Activated CD4-positive, alpha-beta memory T cell treated with anti-CD3 and anti-CD28 coated beads, Interleukin-2, amount 10 ng/mL, durations not matched to agents 7 days and 5 days (primary cell): ENCODE measurements at places on chromosomes 12 and 14.

DNA sequence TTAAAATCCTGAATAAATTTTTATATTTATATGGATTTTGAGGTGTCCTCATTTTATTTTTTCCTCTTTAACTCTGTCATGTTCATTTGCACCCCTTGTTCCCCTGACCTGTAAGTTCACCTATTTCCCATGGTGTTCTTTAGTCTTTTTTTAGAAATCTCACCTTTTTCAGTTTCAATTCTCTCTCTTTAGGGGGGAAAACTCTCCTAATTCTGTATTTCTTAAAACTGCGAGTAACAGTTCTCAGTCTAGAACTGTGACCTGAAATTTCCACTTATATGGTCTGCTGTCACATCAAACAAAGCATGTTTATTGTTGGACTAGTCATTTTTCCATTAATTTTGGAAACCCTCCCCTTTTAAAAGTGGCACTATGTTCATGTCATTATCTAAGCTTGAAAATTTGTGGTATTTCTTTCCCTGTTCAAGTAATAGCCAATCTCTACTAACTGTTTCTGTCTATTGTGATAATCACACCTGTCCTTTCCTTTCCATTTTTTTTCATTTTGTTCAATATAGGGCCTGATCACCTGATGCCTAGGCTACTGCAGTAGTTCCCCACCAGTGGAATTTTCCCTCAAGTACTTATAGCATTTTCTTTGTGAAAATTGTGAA, 14.0 kb upstream of the FBXO33 start:
- H3K4me3 ChIP-seq, result no peak overlapping the region
- H3K27ac ChIP-seq, result no peak overlapping the region
- no peak for DNase-seq
- H3K36me3 ChIP-seq, result no peaks in the 10 kb centered on the region
- no peaks in the 10 kb centered on the region for H3K27me3 ChIP-seq

DNA sequence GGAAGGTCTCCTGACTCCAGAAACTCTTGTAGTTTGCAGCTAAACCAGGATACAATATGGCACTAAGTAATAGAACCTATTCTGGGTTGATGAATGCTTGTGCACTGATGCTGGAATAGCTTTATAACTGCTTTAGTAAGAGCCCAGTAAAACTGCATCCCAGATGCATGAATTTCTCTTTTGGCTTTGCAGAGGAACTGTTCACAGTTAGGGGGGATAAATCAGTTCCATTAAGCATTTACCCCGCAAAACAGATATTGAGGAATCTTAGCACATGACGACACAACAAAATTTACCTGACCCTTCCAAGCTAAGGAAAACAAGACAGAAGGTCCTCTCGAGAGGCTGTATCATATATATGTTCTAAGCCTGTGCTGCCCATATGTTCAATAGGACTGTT, 457.4 kb downstream of the FOXG1 start:
- H3K4me3 ChIP-seq, result no peak overlapping the region
- H3K27ac ChIP-seq, result no peak overlapping the region
- DNase-seq, result no peak
- H3K36me3 ChIP-seq, result no peaks in the 10 kb centered on the region
- no peaks in the 10 kb centered on the region for H3K4me1 ChIP-seq

GRCh38 chr12:44851586-44851985, 24.5 kb downstream of the NELL2 start:
- no peaks in the 10 kb centered on the region for H3K27me3 ChIP-seq
- no peak overlapping the region for H3K27ac ChIP-seq
- no peak for DNase-seq
- peaks cover 58% of the 10 kb centered on the region for H3K4me1 ChIP-seq
- H3K4me3 ChIP-seq, result no peak overlapping the region

GRCh38 chr12:4807813-4808212, 87.6 kb downstream of the GALNT8 start:
- peaks cover 44% of the 10 kb centered on the region for H3K4me1 ChIP-seq
- DNase-seq, result no peak
- H3K4me3 ChIP-seq, result no peak overlapping the region
- peaks cover 28% of the 10 kb centered on the region for H3K36me3 ChIP-seq
- peaks cover 14% of the 10 kb centered on the region for H3K27me3 ChIP-seq

GRCh38 chr12:90152897-90153624, 444.4 kb upstream of the ATP2B1 start:
- H3K4me3 ChIP-seq, result no peak overlapping the region
- DNase-seq, result no peak
- H3K4me1 ChIP-seq, result no peaks in the 10 kb centered on the region
- no peak overlapping the region for H3K27ac ChIP-seq
- no peaks in the 10 kb centered on the region for H3K27me3 ChIP-seq

- H3K4me1 ChIP-seq, result no peaks in the 10 kb centered on the region
- H3K4me3 ChIP-seq, result no peak overlapping the region
- no peak overlapping the region for H3K27ac ChIP-seq
- H3K27me3 ChIP-seq, result no peaks in the 10 kb centered on the region
Observed at GRCh38 chr12:64181430-64182291, 40.4 kb downstream of the KICS2 start.

DNA sequence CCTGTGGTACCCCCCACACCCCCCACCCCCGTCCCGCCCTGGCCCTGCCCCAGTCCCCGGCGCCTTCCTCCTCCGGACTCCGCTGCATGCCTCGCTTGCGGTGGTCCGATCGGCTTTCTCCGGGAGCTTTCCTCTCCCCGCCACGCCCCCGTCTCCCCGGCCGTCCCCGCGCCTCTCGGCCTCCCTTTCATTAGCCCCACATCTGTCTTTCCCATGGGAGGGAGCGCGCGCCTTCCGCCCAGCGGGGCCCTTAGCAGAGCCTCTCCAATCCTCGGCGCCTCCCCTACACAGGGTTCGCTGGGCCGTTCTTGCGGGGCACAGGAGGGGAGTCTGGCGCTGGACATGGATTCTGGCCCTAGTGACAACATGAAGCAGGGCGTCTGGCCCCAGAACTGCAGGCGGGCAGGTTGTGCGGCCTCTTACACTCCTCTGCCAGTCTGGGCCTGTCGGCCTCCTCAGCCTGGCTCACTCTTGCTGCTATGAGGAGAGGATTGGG, 1.5 kb upstream of the EFS start:
- no peak overlapping the region for H3K27ac ChIP-seq
- no peak for DNase-seq
- H3K36me3 ChIP-seq, result no peaks in the 10 kb centered on the region
- H3K4me3 ChIP-seq, result no peak overlapping the region
- H3K27me3 ChIP-seq, result peaks cover 39% of the 10 kb centered on the region
- peaks cover under 1% of the 10 kb centered on the region for H3K4me1 ChIP-seq

GRCh38 chr12:86122846-86123468, 133.2 kb downstream of the MGAT4C start:
- no peak overlapping the region for H3K4me3 ChIP-seq
- H3K4me1 ChIP-seq, result no peaks in the 10 kb centered on the region
- H3K27me3 ChIP-seq, result no peaks in the 10 kb centered on the region

- H3K27me3 ChIP-seq, result no peaks in the 10 kb centered on the region
- peaks cover 23% of the 10 kb centered on the region for H3K4me1 ChIP-seq
- no peak overlapping the region for H3K27ac ChIP-seq
- no peaks in the 10 kb centered on the region for H3K36me3 ChIP-seq
- DNase-seq, result no peak
Observed at GRCh38 chr12:53052419-53053217, 2.8 kb downstream of the TNS2 start.

DNA sequence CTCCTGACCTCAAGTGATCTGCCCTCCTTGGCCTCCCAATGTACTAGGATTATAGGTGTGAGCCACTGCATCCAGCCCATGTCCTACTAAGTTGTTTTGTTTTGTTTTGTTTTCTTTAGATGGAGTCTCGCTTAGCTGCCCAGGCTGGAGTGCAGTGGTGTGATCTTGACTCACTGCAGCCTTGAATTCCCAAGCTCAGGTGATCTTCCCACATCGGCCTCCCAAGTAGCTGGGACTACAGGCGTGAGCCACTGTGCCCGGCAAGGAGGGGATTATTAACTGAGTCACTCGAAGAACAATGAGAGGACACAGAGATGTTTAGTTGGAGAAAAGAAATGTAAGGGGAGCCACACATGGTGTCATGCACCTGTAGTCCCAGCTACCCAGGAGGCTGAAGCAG, 18.0 kb upstream of the ERBB3 start:
- DNase-seq, result no peak
- no peak overlapping the region for H3K27ac ChIP-seq
- H3K4me1 ChIP-seq, result peaks cover 3% of the 10 kb centered on the region

DNA sequence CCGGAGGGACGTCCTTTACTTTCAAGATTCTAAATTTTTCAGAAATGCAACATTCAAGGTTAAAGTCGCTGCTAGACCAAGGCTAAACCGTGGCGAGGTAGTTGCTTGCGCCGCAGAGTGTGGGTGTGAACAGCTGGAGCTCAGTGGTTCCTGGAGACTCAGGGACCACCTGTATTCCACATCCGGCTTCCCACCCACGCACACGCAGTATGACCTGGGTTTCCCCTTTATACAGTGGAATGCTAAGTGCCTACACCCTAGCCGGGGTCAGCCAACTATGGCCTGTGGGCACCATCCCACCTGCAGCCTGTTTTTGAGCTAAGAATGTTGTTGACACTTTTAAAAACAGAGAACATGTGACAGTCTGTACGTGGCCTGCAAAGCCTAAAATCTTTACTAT, 42.9 kb upstream of the TESC start:
- no peak for DNase-seq
- H3K36me3 ChIP-seq, result peaks cover 18% of the 10 kb centered on the region
- no peaks in the 10 kb centered on the region for H3K4me1 ChIP-seq
- H3K27me3 ChIP-seq, result no peaks in the 10 kb centered on the region
- no peak overlapping the region for H3K27ac ChIP-seq

DNA sequence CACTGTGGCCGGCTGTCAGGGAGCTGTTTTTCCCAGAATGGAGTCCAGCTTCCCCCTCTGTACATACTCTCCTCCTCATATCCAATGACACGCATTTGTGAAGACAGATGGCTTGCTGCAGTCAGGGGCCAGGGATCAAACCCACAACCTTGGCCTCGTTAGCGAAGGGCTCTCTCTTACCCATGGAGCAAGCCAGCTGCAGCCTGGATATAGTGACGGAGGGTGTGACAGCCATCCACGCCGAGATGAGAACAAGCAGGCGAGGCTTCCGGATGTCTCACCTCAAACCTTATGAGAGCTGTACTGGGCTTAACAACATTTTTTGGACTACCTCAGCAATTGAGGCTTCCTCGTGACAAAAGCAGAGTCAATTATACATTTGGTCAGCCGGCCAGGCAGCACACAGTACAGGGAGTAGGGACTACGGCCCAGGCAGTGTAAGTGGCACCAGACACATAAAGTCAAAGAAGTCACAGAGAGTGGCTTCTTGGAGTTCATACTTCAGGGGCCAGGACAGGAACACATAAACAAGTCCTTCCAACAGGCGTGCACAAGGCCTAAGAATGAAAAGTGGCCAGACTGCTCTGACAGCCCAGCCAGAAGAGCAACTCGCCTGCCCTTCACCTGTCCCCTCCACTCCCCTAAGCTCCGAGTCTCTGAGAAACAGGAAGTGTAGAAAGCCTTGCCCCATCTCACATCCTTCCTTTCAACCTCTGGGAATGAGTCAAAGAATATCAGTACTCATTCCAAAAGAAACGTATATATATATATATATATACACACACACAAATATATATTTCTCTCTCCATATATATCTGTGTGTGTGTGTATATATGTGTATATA, 115.1 kb downstream of the TTC7B start:
- no peak overlapping the region for H3K4me3 ChIP-seq
- no peaks in the 10 kb centered on the region for H3K27me3 ChIP-seq

DNA sequence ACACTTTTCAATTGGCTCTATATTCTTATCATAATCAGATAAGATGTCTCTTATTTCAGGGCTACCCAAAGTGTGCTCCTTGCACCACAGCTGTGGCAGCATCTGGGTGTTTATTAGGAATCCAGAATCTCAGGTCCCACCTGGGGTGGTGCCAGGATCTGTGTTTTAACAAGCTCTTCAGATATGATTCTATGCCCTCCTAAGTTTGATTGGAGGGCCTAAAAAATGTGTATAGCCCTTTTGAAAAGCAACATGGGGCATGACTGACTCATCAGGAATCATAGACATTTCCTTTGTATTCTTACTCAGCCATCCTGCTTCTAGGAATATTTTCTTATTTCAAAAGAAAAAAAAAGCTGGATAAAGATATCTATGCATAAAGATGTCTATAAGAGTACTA, 103.1 kb downstream of the HELB start:
- H3K36me3 ChIP-seq, result no peaks in the 10 kb centered on the region
- no peak overlapping the region for H3K4me3 ChIP-seq
- no peak for DNase-seq
- H3K27ac ChIP-seq, result no peak overlapping the region

- H3K36me3 ChIP-seq, result no peaks in the 10 kb centered on the region
- no peak for DNase-seq
Observed at GRCh38 chr12:2372735-2373134, 319.9 kb downstream of the CACNA1C start.

- no peak overlapping the region for H3K4me3 ChIP-seq
- H3K4me1 ChIP-seq, result no peaks in the 10 kb centered on the region
- no peak overlapping the region for H3K27ac ChIP-seq
- no peaks in the 10 kb centered on the region for H3K36me3 ChIP-seq
- no peak for DNase-seq
Observed at GRCh38 chr14:34502001-34502400, 37.5 kb downstream of the EAPP start.

DNA sequence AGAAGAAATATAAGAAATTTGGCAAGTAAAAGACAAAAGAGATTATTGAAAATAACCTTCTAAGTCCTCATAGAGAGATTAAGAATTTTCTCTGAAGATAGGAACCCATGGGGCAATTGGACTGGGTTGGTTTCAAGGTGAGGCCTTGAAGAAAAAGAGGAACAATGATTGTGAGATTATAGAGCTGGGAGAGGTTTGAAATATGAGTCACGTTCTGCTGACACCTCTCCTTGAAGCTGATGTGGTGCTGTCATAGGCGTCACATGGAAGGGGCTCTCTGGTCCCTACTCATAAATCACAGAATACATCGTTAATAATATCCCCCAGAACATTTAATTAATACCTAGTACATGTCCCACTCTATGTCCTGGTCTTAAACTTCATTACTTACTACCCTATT, 227.6 kb upstream of the PDE3A start:
- no peaks in the 10 kb centered on the region for H3K36me3 ChIP-seq
- DNase-seq, result no peak
- no peaks in the 10 kb centered on the region for H3K4me1 ChIP-seq
- no peaks in the 10 kb centered on the region for H3K27me3 ChIP-seq

DNA sequence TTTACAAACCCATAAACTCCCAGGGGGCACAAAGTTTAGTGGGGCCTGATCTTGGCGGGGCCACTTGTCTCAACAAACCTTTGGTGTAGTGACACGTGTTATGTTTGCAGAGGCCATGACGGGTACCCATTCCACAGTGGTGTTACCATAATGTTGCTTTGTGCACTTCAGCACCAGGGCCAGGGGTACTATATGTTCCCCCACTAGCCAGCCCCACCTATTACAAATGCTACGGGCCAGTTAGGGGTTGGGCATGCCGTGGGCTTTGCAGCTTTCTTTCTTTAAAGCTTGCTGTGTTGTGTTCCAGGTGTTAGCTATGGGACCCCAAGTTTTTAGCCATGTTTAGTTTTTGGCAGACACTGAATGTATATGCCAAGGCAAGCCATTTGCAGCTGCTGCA, 30.8 kb upstream of the G2E3 start:
- no peak for DNase-seq
- H3K27ac ChIP-seq, result no peak overlapping the region
- H3K4me1 ChIP-seq, result no peaks in the 10 kb centered on the region
- H3K36me3 ChIP-seq, result no peaks in the 10 kb centered on the region
